ENCODE measurements at places on chromosomes 13 and 19.

- DNase-seq = no peak
Measured at GRCh38 chr13:110132225-110132982, 174.6 kb downstream of the COL4A1 start.

- DNase-seq = no peak
Measured at GRCh38 chr19:55667958-55668357, 7.1 kb upstream of the EPN1 start.

DNA sequence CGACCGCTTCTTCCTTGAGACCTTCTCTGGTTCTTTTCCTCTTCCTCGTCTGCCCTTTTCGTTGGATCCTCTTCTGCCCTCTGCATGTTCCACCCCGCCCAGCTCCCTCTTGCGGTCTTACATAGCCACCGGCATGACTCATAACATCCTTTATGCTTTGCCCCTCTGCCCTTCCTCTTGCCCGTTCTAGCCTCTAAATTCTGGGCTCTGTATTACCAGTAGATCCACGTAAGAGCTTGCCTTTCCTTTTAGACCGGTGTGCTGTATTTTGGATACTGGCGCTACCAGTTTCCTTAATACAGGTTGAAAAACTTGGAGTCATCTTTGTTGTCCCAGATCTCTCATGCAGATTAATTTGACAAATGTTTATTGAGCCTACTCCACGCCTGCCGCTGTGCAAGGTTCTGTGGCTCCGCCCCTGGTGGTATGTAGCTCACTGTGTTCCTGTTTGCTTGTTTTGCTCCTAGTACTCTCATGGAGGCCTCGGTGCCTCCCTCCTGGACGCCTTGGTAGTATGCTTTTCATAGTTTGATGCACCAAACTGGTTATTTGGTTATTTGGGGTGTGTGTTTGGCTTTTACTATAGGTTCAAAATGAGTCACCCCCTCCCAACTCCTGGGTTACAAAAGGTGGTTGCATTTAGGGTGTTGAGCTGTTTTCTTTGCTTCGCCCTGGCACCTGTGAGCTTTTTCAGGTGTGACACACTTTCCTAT lies 1.7 kb downstream of the GTF3A start:
- peak; percentile 80 for DNase-seq

DNA sequence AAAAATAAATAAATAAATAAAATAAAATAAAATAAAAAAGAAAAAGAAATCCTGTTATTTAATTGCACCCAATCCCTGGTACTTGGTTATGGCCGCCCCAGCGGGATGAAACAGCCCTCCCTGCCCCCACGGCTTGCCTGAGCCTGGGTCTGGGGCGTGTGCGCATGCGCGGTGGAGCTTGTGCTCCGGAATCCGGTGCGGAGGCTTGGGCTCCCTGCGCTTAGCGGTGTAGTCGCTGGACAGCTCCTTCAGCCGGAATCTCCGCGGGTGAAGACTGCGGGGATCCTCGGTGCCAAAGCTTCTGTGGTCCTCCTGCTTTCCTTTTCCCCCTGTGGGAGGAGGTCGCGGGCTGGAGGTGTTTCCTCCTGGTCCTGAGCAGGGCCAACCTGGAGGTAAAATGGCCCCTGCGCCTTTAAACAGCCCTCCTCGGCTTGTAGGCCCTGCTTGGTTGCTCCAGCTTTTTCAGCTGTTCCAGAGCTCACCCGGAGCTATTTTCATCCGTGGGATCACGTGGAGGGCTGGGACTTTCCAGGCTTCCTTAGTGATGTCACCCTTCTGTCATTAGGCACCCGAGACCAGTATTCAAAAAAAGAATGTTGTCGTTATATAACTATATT lies at the start of gene PLA2G4C:
TSS of gene PLA2G4C (minus strand) at position 468 of the 617 bp plus-strand sequence. CDS start 4,288 bp downstream, outside the sequence.
- peak; percentile 91 for DNase-seq

GRCh38 chr19:10961073-10961860 lies 437 bp downstream of the SMARCA4 start:
- no peak for DNase-seq

- DNase-seq = no peak
Measured at GRCh38 chr19:13024951-13025697, 29.8 kb downstream of the NFIX start.

DNA sequence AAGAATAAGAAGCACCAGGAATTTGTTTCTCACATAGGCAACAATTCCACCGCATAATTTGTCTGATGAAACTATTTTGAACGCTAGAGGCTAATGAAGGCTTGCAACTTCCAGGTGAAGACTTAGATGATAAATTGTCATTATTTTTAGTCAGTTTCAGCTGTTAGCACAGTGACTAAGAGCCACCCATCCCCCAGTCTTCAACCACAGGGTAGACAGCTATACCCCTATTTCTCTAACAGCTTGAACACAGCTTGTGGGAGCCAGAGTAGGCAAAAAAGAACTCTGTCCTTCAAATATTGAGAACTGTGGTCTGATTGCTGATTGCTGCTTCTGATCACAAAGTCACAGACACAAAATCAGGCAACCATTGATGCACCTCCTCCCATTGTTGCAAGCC lies 1124.8 kb upstream of the PRR20A start:
- no peak for DNase-seq

DNA sequence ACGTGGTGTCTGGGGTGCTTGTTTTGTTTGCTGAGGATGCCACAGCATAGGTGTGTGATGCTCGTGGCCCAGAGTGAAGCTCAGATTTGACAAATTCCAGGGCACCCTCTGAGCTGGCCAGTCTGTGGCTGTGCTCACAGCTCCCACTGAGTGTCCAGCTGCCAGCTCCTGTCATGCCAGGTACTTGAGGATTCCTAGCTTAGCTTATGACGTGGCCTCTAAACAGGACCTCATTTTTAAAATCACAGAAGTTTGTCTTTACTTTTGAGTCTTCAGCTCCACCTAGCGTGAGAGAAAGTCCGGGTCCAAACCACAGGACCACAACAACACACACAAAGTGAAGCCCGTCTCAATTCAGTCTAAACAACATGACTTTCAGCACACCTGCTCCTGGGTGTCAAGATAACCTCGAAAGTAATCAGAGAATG lies 117.3 kb downstream of the RAB20 start:
- no peak for DNase-seq

DNA sequence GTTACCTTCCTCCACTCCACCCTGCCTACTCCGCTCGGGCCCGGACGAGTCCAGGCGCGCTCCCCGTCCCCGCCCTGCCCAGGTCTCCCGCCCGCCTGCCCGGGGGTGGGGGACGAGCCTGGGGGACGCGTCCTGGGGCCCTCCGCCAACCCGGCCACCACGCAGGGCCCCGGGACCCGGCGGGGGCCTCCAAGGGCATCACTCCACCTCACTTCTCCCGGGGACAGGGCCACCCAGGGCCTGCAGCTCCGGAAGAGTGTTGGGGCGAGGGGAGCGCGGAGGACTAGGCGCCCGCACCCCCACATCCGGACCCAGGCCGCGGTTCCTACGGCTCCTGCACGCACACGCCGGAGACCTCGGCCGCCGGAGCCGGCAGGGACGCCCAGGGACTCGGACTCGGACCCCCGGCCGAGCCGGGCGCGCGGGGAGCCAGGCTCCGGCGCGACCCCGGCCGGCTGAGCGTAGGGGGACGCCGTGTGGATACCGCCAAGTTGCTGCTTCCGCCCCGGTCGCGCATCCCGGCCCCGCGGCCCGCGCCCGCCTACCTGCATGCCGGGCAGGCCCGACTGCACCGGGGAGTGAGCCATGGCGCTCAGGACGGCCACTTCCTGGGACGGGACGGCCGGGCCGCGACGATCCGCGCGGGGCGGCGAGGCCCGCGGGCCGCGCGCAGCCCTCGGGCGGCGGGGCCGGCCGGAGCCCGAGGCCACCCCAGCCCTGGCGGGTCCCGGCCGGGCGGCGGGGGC lies 534 bp downstream of the STK24 start:
- peak; percentile 60 for DNase-seq

DNA sequence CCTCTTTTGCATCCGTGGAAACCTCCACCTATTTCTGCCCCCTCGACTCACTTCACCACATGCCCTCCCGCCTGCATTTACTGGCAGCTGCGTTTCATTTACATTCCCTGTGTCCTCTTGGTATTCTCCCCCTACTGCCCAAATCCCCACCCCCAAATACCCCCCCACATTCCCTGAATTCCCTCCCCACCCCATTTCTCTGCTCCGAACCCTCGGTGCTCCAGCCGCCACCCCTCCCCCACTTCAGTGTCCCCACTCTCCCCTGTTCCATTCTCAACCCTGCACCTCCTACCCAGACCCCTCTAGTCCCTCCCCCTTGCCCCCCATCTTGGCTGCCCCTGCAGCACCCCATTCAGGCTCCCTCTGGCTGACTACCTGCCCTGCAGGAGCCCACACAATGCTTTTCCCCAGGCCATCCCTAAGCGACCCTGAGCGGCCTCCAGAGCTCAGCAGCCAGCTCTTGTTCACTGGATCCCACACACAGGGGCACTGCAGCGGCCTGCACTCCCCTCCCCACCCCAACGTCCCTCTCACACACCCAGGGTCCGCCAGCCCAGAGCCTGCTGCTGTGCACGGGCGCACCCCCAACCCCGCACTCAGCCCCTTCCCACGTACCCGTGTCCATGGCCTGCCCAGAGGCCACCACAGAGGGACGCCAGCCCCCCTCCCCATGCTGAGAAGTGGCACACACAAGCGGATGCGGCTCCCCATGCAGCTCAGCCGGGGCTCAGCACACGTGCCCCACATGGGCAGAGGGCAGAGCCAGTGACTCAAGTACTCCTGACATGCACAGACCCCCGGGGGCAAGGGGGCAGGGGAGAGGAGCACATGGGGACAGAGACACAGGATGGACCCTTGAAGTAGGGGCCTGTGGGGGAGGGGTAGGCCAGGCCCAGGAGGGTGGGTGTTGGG lies 26.3 kb downstream of the SHANK1 start:
- DNase-seq = no peak

- peak; percentile 54 for DNase-seq
Measured at GRCh38 chr19:4916292-4917082, 7.2 kb downstream of the UHRF1 start.

GRCh38 chr19:42269478-42270345 lies 660 bp downstream of the CIC start:
- no peak for DNase-seq

DNA sequence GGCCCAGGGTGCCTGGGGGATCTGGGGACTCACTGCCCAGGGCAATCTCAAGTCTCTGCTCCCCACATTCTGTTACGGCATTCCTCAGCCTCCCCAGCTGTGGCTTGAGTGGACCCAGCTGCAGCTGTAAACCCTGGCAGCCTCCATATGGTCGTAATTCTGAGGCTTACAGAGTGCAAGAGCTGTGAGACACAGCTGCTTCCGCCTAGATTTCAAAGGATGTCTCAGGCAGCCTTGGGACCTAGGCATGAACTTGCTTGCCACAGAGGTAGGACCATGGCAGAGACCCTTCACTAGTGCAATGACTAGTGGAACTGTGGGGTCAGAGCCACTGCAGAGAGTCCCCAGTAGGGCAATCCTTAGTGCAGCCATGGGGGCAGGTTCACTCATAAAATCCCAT lies 297.5 kb downstream of the ENOX1 start:
- no peak for DNase-seq

- no peak for DNase-seq
Measured at GRCh38 chr19:58317476-58318072, 9.2 kb upstream of the ZSCAN22 start.

- no peak for DNase-seq
Measured at GRCh38 chr19:55186080-55186479, 6.0 kb upstream of the SYT5 start.

- peak; percentile 77 for DNase-seq
Measured at GRCh38 chr19:45498411-45499195, at the start of gene PPM1N. Gene PPM1N, plus strand, starts transcription at chr19:45498443. Its CDS starts 30 bp downstream, at chr19:45498473.

GRCh38 chr13:73658639-73659038 lies 475.6 kb downstream of the KLF12 start:
- DNase-seq = no peak

- DNase-seq = no peak
Measured at GRCh38 chr13:84934911-84935310, 864.3 kb downstream of the SLITRK6 start.

DNA sequence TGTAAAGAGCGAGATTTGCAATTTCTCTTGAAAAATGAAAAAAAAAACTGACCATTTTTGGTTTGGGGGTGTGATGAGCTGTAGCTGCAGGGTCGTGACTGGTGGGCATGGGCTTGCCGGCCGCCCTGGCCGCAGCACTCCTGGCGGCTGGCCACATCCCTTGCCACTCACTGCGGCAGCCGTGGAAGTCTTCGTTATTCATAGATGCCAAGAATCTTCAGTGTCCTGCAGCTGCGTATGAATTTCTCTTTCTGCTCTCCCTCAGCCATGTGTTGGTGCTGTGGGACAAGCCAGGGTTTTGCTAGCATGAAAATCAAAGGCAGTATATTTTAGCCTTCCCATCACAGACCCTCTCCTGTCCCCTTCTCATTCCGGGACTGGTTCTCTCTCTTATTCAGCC lies 151.7 kb upstream of the TSHZ3 start:
- DNase-seq = no peak

DNA sequence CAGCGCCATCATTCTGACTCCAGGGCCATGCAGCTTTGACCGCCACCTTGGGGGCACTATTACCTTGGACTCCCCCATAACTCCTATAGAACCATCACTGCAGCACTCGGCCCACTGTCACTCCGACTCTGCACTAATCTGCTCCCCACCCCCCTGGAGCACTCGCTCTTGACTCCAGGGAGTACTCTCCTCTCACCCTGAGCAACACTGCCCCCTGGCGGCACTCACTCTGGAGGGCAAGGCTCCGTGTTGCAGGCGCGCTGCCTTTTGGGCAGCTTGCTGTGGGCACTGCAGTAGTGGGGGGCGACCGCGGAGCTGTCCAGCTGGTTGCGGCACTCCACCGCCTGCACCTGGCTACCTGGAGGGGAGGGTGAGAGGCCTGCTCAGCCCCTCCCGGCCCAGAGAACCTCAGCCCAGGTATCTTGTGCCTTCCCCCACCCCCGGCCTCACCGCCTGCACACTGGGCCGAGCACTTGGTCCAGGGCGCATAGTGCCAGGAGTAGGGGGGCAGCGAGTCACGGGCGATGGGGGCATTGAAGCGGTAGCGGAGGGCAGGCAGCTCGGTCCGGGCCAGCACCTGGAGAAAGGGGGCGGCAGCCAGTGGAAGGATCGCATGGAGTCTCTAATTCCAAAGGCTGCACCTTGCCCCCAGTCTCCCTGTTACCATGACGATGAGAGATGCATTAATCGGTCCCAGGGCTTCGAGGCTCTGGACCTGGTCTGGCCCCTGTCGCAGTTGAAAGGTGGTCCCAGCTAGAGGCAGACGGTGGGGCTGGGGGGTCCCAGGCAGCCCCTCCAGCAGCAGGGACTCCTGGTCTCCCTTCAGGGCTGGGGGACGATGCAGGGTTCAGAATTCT lies 8.9 kb upstream of the MYO1F start:
- DNase-seq = peak; percentile 77

- no peak for DNase-seq
Measured at GRCh38 chr13:82356667-82357410, 1525.4 kb downstream of the SLITRK1 start.

DNA sequence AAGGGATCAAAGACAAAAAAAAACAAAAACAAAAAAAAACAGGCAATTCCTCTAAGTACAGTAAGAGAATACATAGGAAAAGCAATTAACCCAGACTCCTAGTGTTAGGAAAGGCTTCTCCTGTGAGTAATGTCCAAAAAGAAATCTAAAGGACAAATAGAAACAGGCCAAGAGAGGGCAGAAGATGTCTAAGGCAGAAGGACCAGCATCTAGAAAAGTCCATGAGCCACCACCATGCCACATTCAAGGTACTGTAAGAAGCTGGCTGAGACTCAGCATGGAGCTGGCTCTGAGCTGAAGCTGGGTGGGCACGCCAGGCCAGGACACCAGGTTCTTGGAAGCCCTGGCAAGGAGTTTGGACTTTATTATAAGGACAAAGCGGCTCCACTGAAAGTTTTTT lies 118.1 kb upstream of the FRY start:
- no peak for DNase-seq
